Esophagus mucosa (tissue), 1 donor: ENCODE measurements at places on chromosomes 1 and 21. TPM values are rescaled to one million over a fixed set of nuclear protein-coding genes. Genes with fewer than 3 reads are reported as not detected.

The CSRP1 gene
- total RNA-seq: 115 TPM

The TTC39A gene
- 32.6 TPM for total RNA-seq

The KRTAP19-1 gene
- not detected for total RNA-seq

The GPR37L1 gene
- total RNA-seq: 0.12 TPM

The GREM2 gene
- 0.52 TPM for total RNA-seq

- ATAC-seq: no peak
Observed at GRCh38 chr1:10682108-10682445, 114.4 kb downstream of the CASZ1 start.

GRCh38 chr1:200480964-200481363 lies 71.1 kb upstream of the ZNF281 start:
- no peak for ATAC-seq

DNA sequence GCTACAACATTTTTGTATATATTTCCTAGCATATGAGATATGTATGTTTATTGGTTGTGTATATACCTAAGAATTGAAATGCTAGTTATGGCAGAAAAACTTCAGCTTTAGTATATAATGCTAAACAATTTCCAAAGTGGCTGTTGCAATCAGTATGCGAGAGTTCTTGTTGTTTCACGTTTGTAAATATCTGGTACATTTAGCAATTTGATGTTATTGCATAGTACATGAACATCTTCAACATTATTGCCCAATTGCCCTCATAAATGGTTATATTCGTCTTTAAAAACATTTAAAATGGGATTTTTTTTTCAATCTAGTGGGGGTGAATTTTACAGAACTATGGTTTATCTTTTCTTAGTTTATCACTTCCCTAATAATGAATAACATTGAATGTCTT lies 86.2 kb upstream of the HP1BP3 start:
- ATAC-seq: no peak

GRCh38 chr1:236016782-236017400 lies 48.0 kb downstream of the NID1 start:
- ATAC-seq: peak; percentile 65

- ATAC-seq: no peak
Observed at GRCh38 chr1:116417678-116418077, 44.6 kb downstream of the ATP1A1 start.
